T-helper 2 cell treated with Interferon-gamma antibody and Interleukin-4, amounts not matched to agents 5 μg/mL and 100 μg/mL, for 36 hours (primary cell): ENCODE measurements at places on chromosomes 7 and 10.
A peak's percentile ranks its signal among the peaks of the same experiment; 100 is the strongest.

GRCh38 chr7:116801092-116801710 is 61.2 kb upstream of the CAPZA2 start:
- DNase-seq, result no peak

DNA sequence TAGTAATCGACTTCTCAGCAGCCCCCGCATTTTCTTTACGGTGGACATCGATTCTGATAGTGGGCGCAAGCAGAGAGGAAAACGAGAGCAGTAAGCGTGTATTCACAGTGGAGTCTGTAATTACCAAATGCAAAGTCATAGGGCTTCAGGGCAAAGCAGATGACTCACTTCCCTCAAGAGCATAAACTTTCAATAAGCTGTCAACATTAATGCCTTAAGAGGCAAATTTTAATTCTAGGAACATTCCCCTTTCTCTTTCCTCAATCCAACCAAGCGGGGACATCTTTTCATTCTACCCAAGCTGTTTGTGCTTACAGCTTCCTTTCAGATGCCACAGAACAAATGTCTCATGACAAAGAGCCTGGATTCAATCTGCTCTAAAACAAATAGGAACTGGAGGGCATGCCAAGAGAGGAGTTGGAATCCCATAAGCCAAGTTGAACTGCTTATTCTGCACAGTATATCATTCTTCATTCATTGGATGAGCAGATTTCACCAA is 48.6 kb downstream of the MALSU1 start:
- peak; percentile 22 for DNase-seq

GRCh38 chr10:1183033-1183396 is 126.8 kb downstream of the WDR37 start:
- no peak for DNase-seq

DNA sequence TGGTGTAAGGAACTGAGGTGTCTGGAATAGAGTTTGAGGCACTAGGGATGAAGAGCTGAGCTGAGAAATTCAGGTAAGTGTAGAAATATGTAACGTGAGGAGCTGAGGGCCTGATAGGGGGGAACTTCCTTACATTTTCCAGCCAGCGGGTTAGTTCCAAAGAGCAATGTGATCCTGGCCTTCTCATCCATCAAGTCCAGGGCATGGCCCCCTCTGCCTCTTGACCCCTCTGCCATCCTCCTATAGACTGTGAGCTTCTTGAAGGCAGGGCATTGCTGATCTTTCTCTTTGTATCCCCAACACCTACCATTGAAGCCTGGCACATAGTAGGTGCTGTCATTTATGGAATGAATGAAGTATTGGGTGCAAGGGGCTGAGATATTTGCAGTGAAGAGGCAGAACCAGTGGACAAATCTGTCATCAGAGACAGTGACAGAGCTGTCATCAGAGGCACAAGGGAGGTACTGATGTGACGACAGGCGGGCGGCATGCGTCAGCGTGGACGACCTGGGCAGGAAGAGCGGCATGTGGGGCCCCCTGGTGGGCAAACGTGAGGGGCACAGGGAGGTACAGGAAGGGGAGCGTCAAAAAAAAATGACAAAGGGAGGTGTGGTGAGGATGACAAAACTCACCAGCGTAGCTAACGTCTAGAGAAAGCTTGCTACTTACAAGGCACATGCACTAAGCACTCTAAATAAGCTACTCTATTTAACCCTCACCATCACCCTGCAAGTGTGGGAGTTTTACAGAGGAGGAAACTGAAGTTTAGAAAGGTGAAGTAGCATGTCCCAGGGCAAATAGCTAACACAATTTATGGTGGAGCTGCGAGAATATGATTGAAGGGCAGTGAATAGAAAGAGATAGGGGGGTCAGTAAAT is 5.2 kb upstream of the CAMK2G start:
- DNase-seq, result peak; percentile 92

DNA sequence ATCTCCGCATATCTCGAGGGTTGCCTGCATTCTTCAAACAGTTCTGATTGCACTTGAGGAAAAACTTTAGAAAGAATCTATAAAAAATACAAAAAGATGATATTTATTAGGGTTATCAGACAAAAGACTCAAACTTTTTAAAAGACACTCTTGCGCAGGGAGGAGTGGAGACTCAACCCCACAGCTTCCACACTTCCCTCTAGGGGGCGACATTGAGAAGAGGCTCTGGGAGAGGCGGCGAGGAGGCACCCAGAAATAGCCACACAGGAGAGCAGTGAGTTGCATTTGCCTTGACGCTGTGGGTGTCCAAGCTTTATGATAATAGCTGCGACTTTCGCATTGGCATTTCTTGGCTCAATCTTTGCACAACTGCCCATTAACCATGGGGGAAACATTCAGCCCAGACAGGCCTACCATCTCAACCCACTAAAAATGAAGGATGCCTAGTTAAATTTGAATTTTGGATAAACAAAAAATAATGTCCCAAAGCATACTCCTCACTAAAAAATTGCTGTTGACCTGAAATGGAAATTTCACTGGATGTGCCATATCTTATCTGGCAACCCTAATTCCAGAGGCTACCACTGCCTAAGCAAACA is 86.2 kb downstream of the EBF3 start:
- DNase-seq, result peak; percentile 13

GRCh38 chr10:17038627-17039026 is 91.0 kb downstream of the CUBN start:
- DNase-seq, result no peak

- no peak for DNase-seq
Observed at GRCh38 chr7:115106316-115106715, 184.4 kb downstream of the MDFIC start.

- no peak for DNase-seq
Observed at GRCh38 chr7:101545441-101546190, 83.5 kb downstream of the MYL10 start.

GRCh38 chr10:24446739-24447138 is 237.8 kb downstream of the KIAA1217 start:
- no peak for DNase-seq

DNA sequence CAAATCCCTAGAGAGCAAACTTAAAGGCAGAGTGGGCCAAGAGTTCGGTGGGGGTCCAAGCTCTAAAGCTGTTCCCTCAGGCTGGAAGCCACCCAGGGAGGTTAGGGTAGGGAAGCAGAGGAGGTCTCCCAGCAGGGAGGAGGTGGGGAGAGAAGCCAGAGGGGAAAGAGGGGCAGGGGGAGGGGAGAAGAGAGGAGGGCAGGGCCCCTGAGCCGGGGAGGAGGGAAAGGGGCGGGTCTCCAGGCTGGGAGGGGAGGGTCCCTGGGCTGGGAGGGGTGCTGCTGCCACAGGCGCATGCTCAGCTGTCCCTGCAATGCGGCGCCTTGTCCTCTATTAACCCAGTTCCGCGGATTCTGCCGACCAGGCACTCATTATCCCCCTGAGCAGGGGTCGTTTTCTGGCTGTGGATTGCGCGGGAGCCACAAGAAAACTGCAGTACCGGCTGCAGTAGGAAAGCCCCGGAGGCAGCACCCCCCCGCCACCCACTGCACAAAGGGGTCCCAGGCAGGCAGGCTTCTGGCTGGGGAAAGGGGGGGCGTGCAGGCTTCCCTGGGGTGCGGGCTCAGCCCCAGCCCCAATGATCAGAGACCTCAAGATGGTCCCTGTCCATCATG is 49.3 kb downstream of the CAMK2B start:
- DNase-seq, result no peak

GRCh38 chr10:91681361-91682276 is 48.7 kb upstream of the PPP1R3C start:
- no peak for DNase-seq

- DNase-seq, result no peak
Observed at GRCh38 chr10:90133606-90134005, 432.2 kb downstream of the KIF20B start.

GRCh38 chr7:11709196-11709595 is 122.8 kb downstream of the THSD7A start:
- no peak for DNase-seq

- no peak for DNase-seq
Observed at GRCh38 chr10:118853916-118854315, 99.1 kb upstream of the CACUL1 start.

- DNase-seq, result no peak
Observed at GRCh38 chr10:72930276-72930675, 24.3 kb downstream of the PLA2G12B start.

DNA sequence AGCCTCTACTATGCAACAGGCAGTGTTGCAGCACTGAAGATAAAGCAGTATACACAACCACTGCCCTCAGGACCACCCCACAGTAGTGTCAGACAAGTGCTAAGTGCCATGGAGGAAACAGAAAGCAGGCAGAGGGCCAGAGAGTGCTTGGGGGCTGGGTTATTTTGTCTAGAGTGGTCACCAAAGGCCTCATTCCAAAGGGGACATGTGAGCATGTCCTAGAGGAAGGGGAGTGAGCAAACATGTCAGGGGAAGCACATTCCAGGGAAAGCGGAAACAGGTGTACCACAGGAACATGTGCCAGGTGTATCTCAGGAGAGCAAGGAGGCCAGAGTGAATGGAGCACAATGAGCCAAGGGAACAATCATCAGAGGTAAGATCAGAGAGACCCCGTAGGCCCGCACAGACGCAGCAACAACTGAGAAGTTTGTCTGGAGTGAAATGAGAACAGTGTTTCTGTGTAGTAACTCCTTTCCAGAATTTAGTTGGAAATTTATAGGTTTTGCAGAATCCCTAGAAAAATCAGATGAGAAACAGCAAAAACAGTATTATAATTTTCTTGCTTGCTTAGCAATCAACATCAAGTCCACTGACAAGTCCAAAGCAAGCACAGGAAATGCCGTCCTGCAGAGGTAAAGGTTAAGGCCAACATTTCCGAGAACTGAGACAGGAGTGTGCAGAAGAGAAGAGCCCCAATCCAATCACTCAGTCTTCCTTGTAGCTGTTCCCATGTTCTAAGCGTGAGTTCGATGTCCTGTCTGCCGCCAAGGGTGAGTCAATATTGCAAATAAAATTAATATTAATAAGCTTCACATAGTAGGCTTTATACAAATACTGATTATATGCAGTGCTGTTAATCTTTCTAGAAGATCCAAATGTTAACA is 67.3 kb downstream of the SGMS1 start:
- DNase-seq, result no peak

GRCh38 chr7:66894463-66895080 is 26.5 kb upstream of the TMEM248 start:
- DNase-seq, result no peak

GRCh38 chr10:37240223-37240622 is 114.8 kb downstream of the ANKRD30A start:
- no peak for DNase-seq

DNA sequence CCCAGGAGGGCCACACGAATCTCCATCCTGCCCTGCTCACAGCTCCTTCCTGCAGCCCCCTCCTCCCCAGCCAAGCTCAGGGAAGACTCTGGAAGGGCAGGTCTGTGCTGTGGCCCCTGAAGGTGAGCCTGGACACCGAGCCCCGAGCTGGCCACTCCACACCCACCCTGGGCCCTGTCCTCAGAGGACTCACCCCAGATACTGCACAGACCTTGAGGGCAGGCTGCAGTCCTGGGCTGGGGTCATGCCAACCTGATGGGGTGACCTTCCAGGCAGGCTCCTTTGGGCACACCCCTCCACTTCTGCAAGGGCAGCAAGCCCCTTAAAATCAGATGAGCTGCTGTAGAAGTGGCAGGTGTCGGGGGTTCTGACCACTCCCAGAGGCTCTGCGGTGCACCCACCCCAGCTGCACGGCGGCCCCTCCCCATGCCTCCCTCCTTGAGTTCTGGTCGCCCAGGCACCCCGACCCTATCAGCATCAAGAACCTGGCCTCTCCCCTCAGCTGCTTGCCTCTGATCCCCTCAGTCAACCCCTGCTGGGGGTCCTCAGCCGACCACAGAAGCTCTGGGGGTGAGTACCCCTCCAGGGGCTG is 24.3 kb downstream of the YKT6 start:
- no peak for DNase-seq

GRCh38 chr10:119263951-119264617 is 56.7 kb downstream of the GRK5 start:
- no peak for DNase-seq

GRCh38 chr10:33125522-33126517 is 167.8 kb upstream of the ITGB1 start:
- peak; percentile 29 for DNase-seq

DNA sequence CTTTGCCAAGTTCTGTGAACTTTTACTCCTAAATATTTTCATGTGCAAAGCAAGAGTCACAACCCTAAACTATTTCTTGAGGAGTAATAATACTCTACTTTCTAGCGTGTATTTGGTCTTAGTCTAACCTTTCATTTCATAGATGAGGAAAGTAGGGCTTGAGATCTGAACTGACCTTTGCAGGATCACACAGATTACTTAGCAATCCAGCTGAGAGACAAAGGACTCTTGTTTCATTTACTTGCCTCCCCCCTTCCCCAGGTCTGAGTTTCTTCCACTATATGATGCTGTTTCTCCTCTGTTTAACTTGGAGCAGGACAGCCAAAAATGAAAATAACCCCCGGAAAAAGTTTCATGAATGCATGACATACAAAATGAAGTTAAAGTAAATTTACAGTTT is 75.3 kb upstream of the PTN start:
- DNase-seq, result no peak

DNA sequence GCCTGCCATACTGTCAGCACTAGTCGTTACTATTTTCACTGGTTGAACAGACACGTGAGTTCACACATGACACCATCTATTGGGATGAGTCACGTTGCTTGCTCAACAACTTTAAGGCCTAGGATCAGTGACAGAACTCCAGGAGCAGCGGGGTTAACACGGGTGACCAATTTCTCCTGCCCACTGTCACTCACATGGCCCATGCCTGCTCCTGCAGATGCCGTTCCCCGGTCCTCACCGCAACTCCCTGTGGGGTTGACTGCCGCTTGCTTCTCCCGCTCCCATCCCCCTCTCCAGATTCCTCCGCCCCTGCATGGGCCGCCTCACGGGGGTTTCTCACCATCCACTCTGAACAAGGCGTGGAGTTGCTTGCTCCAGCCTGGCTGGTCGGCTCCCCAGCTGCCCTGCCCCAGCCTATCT is 128.2 kb downstream of the TAX1BP1 start:
- no peak for DNase-seq

GRCh38 chr7:23462846-23463245 is 7.4 kb downstream of the IGF2BP3 start:
- peak; percentile 17 for DNase-seq

GRCh38 chr10:86961481-86962091 is 3.2 kb downstream of the SNCG start:
- DNase-seq, result no peak

- DNase-seq, result peak; percentile 44
Observed at GRCh38 chr7:143305423-143306070, 10.4 kb upstream of the CLCN1 start.

GRCh38 chr10:123995082-123995460 is 98.3 kb downstream of the CHST15 start:
- DNase-seq, result no peak

GRCh38 chr10:77692782-77693181 is 55.2 kb upstream of the KCNMA1 start:
- no peak for DNase-seq

DNA sequence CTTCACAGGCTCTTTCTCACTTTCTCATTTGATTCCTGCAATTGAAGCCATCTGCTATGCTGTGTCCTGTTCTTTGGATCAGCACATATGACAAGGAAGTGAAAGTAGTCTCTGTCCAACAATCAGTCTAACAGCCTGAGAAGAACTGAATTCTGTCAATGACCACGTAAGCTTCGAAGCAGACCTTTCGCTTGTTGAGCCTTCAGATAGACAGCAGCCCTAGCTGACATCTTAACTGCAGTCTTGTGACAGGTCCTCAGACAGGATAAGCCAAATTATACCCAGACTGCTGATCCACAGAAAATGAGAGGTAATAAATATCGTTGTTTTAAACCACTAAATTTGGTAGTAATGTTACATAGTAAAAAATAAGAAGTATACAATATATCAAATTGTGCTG is 691.0 kb upstream of the LRRTM3 start:
- DNase-seq, result no peak

- no peak for DNase-seq
Observed at GRCh38 chr7:129514683-129515082, 12.4 kb downstream of the SMKR1 start.

- DNase-seq, result no peak
Observed at GRCh38 chr7:100433276-100433591, 3.1 kb downstream of the PPP1R35 start.
